ENCODE measurements at places on chromosomes 1 and 21. TPM values are rescaled to one million over a fixed set of nuclear protein-coding genes. Genes with fewer than 3 reads are reported as not detected.

SLAMF9 gene
- total RNA-seq = not detected

C1QC gene
- 6.6 TPM for total RNA-seq

EPHX1 gene
- total RNA-seq = 9.4 TPM

CAPN2 gene
- total RNA-seq = 46.6 TPM

LCE1F gene
- total RNA-seq = not detected

LCE3C gene
- total RNA-seq = not detected

ADAMTS5 gene
- 5.3 TPM for total RNA-seq

FMO4 gene
- total RNA-seq = 1.9 TPM

FALEC gene
- total RNA-seq = 1.9 TPM

LMX1A gene
- 0.31 TPM for total RNA-seq

ELF3 gene
- total RNA-seq = 0.31 TPM

ZSCAN20 gene
- 15.0 TPM for total RNA-seq

FAM177B gene
- not detected for total RNA-seq

PPIAL4G gene
- 2.2 TPM for total RNA-seq

C1orf116 gene
- under 0.01 TPM for total RNA-seq

LYPD8 gene
- not detected for total RNA-seq

CITED4 gene
- total RNA-seq = 0.63 TPM

C1orf185 gene
- total RNA-seq = not detected

HSF2BP gene
- 4.1 TPM for total RNA-seq

COL8A2 gene
- total RNA-seq = 0.94 TPM

NGF gene
- total RNA-seq = not detected

CLDN19 gene
- not detected for total RNA-seq

TRIM17 gene
- total RNA-seq = 2.2 TPM

BMP8B gene
- total RNA-seq = 0.63 TPM

COL9A2 gene
- 14.7 TPM for total RNA-seq

RNF223 gene
- total RNA-seq = not detected

PGLYRP4 gene
- not detected for total RNA-seq

GRHL3 gene
- total RNA-seq = not detected

TYW3 gene
- total RNA-seq = 8.5 TPM

KLHDC7A gene
- not detected for total RNA-seq

TDRD5 gene
- 1.9 TPM for total RNA-seq

Measured in parietal lobe (tissue), 2 donors.